ENCODE measurements at places on chromosomes 7 and 10. TPM values are rescaled to one million over a fixed set of nuclear protein-coding genes. Genes with fewer than 3 reads are reported as not detected.

The IL2RA gene
- not detected for total RNA-seq

The OR2A12 gene
- not detected for total RNA-seq

The PALD1 gene
- total RNA-seq: 8.0 TPM

The ALOX5 gene
- total RNA-seq: 0.24 TPM

The ANKRD2 gene
- total RNA-seq: 4.7 TPM

The FFAR4 gene
- total RNA-seq: 0.14 TPM

The CALHM3 gene
- total RNA-seq: 0.60 TPM

The ARHGAP22 gene
- total RNA-seq: 3.7 TPM

The METTL27 gene
- total RNA-seq: 11.5 TPM

The STOX1 gene
- 0.87 TPM for total RNA-seq

The ZNF37A gene
- 6.3 TPM for total RNA-seq

Measured in A549 treated with CORT108297 at 1 μM for 4 hours (cell line).